ENCODE measurements at places on chromosomes 1 and 21.

- DNase-seq, result no peak
- no peaks in the 10 kb centered on the region for H3K27me3 ChIP-seq
- peaks cover 5% of the 10 kb centered on the region for H3K36me3 ChIP-seq
- no peak overlapping the region for H3K27ac ChIP-seq
- no peak overlapping the region for H3K4me3 ChIP-seq
- H3K4me1 ChIP-seq, result no peaks in the 10 kb centered on the region
Observed at GRCh38 chr1:83043244-83043643, 955.7 kb downstream of the TTLL7 start.

DNA sequence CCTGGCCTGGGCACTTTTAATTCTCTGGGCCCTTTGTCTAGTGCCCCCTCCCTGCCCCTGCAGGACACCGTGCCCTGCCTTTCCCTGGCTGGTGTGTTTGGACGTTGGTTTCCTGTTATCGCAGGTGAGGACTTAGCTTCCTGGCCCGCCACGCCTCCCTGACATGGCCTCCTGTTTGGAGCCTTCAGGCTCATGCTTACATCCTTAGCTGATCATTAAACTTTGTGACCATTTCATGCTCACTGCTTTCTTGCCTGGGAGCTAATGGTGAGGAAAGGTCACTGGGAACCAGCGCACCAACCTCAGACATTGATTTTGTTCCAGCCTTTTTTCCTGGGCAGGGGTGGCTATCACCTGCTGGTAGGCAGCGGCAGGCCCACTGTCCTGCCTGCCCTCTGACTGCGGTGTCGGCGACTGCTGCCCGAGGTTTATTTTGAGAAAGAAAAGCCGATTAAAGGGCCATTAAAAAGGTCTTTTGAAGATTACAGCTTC, 3.7 kb downstream of the PFKL start:
- no peaks in the 10 kb centered on the region for H3K36me3 ChIP-seq
- H3K27me3 ChIP-seq, result no peaks in the 10 kb centered on the region
- DNase-seq, result no peak

GRCh38 chr1:244140420-244140819, 89.3 kb downstream of the ZBTB18 start:
- no peak overlapping the region for H3K27ac ChIP-seq
- DNase-seq, result no peak
- no peak overlapping the region for H3K4me3 ChIP-seq
- H3K4me1 ChIP-seq, result no peaks in the 10 kb centered on the region
- no peaks in the 10 kb centered on the region for H3K27me3 ChIP-seq
- H3K36me3 ChIP-seq, result no peaks in the 10 kb centered on the region

- H3K4me1 ChIP-seq, result no peaks in the 10 kb centered on the region
- H3K4me3 ChIP-seq, result no peak overlapping the region
- H3K27ac ChIP-seq, result no peak overlapping the region
- no peaks in the 10 kb centered on the region for H3K27me3 ChIP-seq
Observed at GRCh38 chr21:14566894-14567293, 20.8 kb upstream of the SAMSN1 start.

- no peaks in the 10 kb centered on the region for H3K36me3 ChIP-seq
- peak overlapping the region; percentile 99 for H3K27ac ChIP-seq
- H3K4me1 ChIP-seq, result peaks cover 7% of the 10 kb centered on the region
- H3K4me3 ChIP-seq, result peak overlapping the region; percentile 90
- no peaks in the 10 kb centered on the region for H3K27me3 ChIP-seq
- DNase-seq, result no peak
Observed at GRCh38 chr1:116569776-116570357, 959 bp downstream of the CD58 start.

- H3K4me3 ChIP-seq, result no peak overlapping the region
- no peaks in the 10 kb centered on the region for H3K4me1 ChIP-seq
- H3K36me3 ChIP-seq, result no peaks in the 10 kb centered on the region
- no peak overlapping the region for H3K27ac ChIP-seq
- no peaks in the 10 kb centered on the region for H3K27me3 ChIP-seq
Observed at GRCh38 chr1:202237052-202237451, 43.5 kb downstream of the LGR6 start.

DNA sequence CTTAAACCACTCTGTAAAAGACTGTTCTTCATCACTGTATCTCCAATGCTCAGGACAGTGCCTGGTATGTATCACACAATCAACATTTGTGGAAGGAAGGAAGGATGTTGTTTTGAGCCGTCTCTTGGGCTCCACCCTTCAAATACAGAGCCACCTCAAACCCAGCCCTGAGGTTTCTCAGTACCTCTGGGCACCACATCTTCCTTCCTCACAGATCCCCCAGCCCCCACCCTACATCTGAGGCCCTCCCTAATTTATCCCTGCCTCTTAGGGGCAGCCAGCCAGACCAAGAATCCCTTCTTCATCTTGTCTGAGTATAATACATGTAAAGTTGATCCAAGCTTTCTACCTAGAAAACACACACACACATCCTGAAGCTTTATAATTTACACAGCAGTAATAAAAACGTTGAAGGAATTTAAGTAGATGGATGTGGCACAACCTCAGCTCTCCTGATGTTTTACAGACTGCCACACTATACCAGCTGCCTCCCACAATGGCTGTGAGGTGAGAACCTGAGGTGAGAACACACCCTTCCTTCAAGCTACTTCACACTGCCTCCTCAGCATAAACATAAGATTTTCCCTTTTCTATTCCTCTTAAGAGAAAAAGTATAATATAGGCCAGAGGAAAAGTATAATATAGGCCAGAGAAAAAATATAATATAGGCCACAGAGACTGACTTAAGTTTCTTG, 48.5 kb downstream of the CDC7 start:
- no peaks in the 10 kb centered on the region for H3K27me3 ChIP-seq
- no peaks in the 10 kb centered on the region for H3K36me3 ChIP-seq
- H3K27ac ChIP-seq, result no peak overlapping the region
- no peak for DNase-seq
- peaks cover 7% of the 10 kb centered on the region for H3K4me1 ChIP-seq
- no peak overlapping the region for H3K4me3 ChIP-seq

GRCh38 chr1:223482766-223483165, 89.6 kb downstream of the CCDC185 start:
- no peaks in the 10 kb centered on the region for H3K4me1 ChIP-seq
- DNase-seq, result no peak
- H3K36me3 ChIP-seq, result no peaks in the 10 kb centered on the region
- H3K4me3 ChIP-seq, result no peak overlapping the region
- H3K27ac ChIP-seq, result no peak overlapping the region

DNA sequence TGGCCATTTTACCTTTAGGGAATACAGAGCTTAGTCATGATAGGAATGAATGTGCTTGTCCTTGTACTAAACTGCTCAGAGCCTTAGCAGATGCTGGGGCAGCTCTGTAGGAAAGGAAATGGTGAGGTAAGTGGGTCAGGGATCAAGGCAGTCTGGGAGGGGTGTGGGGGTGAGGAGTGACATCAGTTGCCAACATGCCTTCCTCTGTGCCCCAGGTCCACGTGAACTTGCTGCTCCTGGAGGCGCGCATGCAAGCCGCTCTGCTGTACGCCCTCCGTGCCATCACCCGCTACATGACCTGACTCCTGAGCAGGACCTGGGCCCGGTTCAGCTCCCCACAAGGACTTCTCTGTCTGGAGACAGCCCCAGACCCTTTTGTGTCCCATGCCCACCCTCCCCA, 21.2 kb downstream of the SESN2 start:
- DNase-seq, result no peak
- H3K4me1 ChIP-seq, result no peaks in the 10 kb centered on the region
- H3K27me3 ChIP-seq, result no peaks in the 10 kb centered on the region
- H3K36me3 ChIP-seq, result peaks cover 5% of the 10 kb centered on the region
- no peak overlapping the region for H3K27ac ChIP-seq

DNA sequence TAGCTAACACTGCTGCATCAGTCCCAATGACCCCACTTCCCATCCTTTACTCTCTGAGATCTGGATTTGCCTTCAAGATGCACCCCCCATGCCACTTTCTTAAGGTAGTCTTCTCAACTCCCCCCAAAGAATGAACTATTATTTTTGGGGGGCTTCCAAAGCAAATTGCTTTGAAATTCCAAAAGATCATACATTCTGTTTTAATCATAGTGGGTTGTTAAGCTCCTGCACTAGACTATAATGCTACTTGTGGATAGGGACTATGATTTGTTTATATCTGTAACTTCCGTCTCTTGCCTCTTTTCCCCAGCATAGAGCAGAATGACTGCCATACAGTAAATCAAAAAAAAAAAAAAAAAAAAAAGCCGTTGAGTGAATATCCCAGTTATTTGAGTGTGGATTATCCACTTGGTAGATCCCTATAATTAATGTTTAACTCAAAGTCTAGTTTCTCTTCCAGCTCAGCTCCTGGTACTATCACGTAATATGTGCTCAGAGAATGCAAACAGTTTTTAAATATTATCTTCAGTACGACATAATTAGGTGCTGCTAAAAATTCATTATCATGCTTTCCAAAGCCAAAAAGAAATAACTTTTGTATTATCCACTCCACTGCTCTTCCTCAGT, 26.9 kb downstream of the KIRREL1 start:
- H3K27me3 ChIP-seq, result no peaks in the 10 kb centered on the region
- H3K4me3 ChIP-seq, result peak overlapping the region; percentile 54
- peaks cover 22% of the 10 kb centered on the region for H3K4me1 ChIP-seq
- H3K27ac ChIP-seq, result peak overlapping the region; percentile 96

DNA sequence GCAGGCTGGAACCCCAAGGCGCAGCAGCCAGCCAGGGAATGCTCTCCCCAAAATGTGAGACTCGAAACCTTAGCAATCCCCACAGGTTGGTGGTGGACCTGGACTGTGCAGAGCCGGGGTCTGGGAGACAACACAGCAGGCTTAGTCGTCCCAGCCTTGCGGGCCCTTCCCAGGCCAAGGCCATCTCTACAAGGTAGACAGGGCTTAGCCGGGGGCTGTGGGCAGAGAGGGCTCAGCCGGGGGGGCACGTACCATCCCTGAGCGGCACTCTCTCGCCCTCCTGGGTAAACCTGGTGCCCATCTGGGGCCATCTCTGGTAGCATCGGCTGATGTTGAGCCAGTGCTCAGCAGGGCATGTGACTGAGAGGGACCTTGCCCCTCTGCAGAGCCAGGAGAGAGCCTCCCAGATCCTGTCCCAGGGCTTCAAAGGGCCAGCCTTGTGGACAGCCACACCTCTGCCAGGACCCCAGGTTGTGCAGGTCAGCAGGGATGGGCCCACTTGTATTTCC, 2.2 kb upstream of the ACTRT2 start:
- no peaks in the 10 kb centered on the region for H3K4me1 ChIP-seq
- no peaks in the 10 kb centered on the region for H3K27me3 ChIP-seq
- H3K27ac ChIP-seq, result no peak overlapping the region

- H3K27me3 ChIP-seq, result no peaks in the 10 kb centered on the region
- no peaks in the 10 kb centered on the region for H3K4me1 ChIP-seq
- no peak overlapping the region for H3K4me3 ChIP-seq
- no peak overlapping the region for H3K27ac ChIP-seq
- DNase-seq, result no peak
- no peaks in the 10 kb centered on the region for H3K36me3 ChIP-seq
Observed at GRCh38 chr1:248804771-248805681, 20.7 kb downstream of the SH3BP5L start.

GRCh38 chr1:18726368-18726767, 95.7 kb downstream of the PAX7 start:
- DNase-seq, result no peak
- no peak overlapping the region for H3K4me3 ChIP-seq

DNA sequence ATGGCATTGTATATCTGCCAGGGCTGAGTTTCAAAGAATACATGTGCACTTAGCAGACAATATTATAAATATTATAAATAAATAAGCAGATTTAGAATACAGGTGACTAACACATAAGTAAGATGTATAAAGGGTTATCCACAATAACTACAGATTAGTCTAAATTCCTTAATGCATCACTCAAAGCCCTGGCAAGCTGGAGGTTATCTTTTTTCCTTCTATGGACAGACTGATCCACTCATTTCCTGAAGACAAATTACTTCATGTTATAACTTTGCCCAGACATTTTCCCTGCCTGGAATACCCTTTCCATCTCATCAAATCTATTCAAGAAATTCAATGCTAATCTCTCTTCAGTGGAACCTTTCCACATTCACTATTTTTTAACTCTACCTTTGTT, 38.8 kb downstream of the LUZP1 start:
- no peak for DNase-seq
- no peak overlapping the region for H3K4me3 ChIP-seq
- H3K27me3 ChIP-seq, result no peaks in the 10 kb centered on the region
- no peak overlapping the region for H3K27ac ChIP-seq
- no peaks in the 10 kb centered on the region for H3K36me3 ChIP-seq

- DNase-seq, result no peak
- no peaks in the 10 kb centered on the region for H3K36me3 ChIP-seq
- H3K27me3 ChIP-seq, result no peaks in the 10 kb centered on the region
- H3K27ac ChIP-seq, result no peak within 1 kb of the TSS
Observed at GRCh38 chr1:152774875-152775274, at the start of gene LCE1F. LCE1F (plus strand) TSS chr1:152775140; CDS start chr1:152776372, 1,232 bp downstream.

- no peak overlapping the region for H3K27ac ChIP-seq
- no peak overlapping the region for H3K4me3 ChIP-seq
- H3K4me1 ChIP-seq, result no peaks in the 10 kb centered on the region
Observed at GRCh38 chr1:167244244-167244643, 23.6 kb downstream of the POU2F1 start.

DNA sequence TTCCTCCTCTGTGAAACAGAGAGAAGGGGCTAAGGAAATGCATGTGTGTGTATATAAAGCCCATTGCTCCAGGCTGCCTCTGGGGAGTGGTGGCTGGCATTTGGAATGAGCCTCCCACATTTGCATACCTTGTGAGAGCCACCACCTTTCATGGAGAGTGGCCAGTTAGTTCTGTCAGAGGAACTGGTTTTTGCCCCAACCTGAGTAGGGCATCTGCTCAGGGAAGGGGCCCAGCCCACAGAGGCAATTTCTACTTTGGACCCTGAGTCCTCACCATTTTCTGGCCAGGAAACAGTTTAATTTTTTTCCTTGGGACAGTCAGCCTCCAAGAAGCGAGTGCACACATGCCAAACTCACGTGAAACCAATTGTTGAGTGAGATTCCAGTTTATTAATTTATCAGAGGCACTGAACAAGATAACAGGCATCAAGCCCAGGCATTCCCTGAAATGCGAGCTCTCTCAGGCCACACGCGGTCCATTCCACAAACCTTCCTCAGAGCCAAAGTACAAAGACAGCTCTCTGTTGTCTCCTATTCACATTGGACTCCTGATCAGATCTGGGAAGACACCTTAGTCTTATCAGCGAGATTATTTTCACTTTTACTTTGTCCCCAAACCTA, 1.0 kb upstream of the SLC6A9 start:
- no peaks in the 10 kb centered on the region for H3K27me3 ChIP-seq
- H3K36me3 ChIP-seq, result no peaks in the 10 kb centered on the region
- H3K4me3 ChIP-seq, result no peak overlapping the region
- peak; percentile 46 for DNase-seq

- H3K4me3 ChIP-seq, result peak overlapping the region; percentile 74
- no peaks in the 10 kb centered on the region for H3K36me3 ChIP-seq
- peak overlapping the region; percentile 92 for H3K27ac ChIP-seq
Observed at GRCh38 chr1:23801338-23801748, 789 bp upstream of the GALE start.

- H3K4me1 ChIP-seq, result no peaks in the 10 kb centered on the region
- no peaks in the 10 kb centered on the region for H3K27me3 ChIP-seq
- DNase-seq, result no peak
- no peak overlapping the region for H3K4me3 ChIP-seq
Observed at GRCh38 chr1:117861694-117862093, 67.7 kb downstream of the GDAP2 start.

- H3K4me3 ChIP-seq, result no peak overlapping the region
- H3K4me1 ChIP-seq, result no peaks in the 10 kb centered on the region
- no peak overlapping the region for H3K27ac ChIP-seq
- no peak for DNase-seq
- H3K27me3 ChIP-seq, result no peaks in the 10 kb centered on the region
Observed at GRCh38 chr1:227215863-227216510, 102.3 kb downstream of the CDC42BPA start.

GRCh38 chr1:57461405-57461804, 37.5 kb upstream of the DAB1 start:
- DNase-seq, result no peak
- H3K27me3 ChIP-seq, result no peaks in the 10 kb centered on the region
- no peak overlapping the region for H3K27ac ChIP-seq
- no peak overlapping the region for H3K4me3 ChIP-seq
- no peaks in the 10 kb centered on the region for H3K4me1 ChIP-seq
